Activated CD4-positive, alpha-beta T cell treated with anti-CD3 and anti-CD28 coated beads for 48 hours (primary cell): ENCODE measurements at places on chromosomes 5 and 9.
A peak's percentile ranks its signal among the peaks of the same experiment; 100 is the strongest.

DNA sequence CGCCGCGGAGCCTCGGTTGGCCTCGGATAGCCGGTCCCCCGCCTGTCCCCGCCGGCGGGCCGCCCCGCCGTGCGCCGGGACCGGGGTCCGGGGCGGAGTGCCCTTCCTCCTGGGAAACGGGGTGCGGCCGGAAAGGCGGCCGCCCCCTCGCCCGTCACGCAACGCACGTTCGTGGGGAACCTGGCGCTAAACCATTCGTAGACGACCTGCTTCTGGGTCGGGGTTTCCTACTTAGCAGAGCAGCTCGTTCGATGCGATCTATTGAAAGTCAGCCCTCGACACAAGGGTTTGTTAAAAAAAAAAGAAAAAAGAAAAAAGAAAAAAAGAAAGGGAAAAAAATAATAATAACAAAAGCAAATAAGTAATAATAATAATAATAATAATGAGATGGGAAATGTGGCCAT, 112.8 kb downstream of the GCNT1 start:
- peak; percentile 15 for DNase-seq

DNA sequence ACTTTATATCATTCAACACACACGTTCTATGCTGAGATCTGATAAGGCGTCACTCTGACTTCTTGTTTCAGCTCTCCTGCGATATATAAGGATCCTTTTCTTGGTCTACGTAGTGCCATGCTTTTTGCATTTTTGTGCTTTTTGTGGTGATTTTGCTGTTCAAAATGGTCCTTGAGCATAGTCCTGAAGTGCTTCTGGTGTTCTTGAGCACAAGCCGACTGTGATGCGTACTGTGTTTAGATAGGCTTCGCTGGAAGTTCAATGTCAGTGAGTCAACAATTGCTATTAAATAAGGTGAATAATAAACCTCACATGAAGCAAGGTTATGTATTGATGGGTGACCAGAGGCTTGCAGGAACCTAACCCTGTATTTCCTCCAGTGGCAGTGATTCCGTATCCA, 46.8 kb downstream of the ACO1 start:
- no peak for DNase-seq

DNA sequence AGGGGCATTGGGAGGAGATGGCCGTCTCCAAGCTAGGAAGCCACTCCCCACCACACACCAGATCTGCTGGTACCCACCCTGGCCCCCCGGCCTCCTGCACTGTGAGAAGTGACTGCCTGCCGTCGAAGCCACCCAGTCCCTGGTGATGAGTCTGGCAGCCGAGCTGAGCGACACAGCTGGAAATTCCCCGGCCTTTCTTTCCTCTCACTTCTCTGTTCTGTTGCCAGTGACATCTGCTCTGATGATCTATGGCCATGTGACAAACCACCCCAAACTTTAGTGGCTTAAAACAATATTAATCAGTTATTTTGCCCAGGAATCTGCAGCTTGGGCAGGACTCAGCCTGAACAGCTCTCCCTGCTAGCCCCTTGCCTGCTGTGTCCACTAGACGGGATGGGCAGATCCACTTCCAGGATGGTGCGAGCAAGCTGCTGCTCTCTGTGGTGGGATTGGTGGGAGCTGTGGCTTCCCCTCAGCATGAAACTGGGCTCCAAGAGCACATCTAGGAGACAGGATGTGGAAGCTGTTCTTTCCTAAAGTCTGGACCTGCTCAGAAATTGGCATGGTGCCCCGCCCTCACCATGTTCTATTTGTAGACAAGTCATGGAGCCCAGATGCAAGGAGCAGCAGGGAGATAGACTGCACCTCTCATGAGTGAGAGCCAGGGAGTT, 211.2 kb downstream of the GADD45G start:
- DNase-seq: no peak

DNA sequence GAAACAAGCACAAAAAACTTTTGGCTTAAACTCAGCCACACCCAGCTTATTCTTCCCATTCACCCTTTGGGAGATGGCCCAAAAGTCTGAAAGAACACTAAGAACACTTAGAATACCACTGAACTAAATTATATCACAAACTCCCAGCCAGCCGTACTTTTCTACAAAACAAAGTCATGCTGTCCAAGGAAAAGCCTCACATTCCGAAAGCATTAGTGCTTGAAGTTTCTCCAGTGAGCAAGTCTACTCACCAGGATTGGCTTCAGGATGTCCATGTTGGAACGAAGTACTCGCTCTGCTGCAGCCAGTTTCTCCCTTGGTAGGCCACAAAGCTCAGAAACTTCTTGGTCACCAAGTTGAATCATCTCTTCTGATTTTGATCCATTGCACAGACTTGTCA, 69.7 kb downstream of the ABCA1 start:
- no peak for DNase-seq

DNA sequence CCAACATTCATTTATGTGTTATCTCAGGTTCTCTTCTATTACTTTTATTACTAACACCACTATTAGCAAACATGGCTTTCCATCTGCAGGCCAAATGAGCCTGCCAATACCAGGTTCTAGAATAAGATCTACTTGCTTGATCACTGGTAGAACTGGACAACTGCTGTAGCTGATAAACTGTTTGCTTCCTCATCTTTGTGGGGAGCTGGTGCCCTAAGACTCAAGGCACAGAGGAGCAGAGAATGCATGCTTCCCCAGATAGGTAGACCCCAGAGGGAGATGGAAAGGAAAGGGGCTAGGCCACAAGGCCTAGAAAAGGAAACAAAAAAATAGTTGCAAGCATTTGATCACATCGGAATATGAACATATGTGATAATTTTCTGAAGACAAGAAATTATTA, 30.7 kb upstream of the AUH start:
- DNase-seq: no peak

- no peak for DNase-seq
Observed at GRCh38 chr9:7960320-7961050, 160.9 kb upstream of the DMAC1 start.

- no peak for DNase-seq
Observed at GRCh38 chr9:129513282-129513681, 107.6 kb downstream of the C9orf50 start.

- DNase-seq: no peak
Observed at GRCh38 chr5:66224274-66224673, 80.2 kb downstream of the SREK1 start.

- no peak for DNase-seq
Observed at GRCh38 chr5:89095341-89095740, 212.4 kb upstream of the MEF2C start.
